ENCODE measurements at places on chromosomes 1 and 21.

- DNase-seq = no peak
Measured at GRCh38 chr21:14952916-14953315, 111.9 kb downstream of the NRIP1 start.

GRCh38 chr1:183807549-183808168, 2.7 kb downstream of the RGL1 start:
- DNase-seq = no peak

- DNase-seq = no peak
Measured at GRCh38 chr1:7022058-7022457, 236.8 kb downstream of the CAMTA1 start.

DNA sequence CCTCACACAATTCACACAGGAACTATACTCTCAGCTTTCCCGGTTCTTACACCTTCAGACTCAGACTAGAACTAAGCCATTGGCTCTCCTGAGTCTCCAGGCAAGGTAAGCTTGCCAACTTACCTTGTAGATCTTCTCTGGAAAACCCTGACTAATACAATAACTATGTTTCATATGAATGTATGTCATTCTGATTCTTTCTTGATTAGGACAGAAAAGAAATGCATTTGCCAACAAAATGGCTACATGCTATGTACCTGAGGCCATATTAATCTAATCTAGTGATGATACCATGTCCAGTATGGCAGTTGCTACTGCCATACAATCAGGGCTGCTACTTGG, 9.8 kb upstream of the ZSWIM5 start:
- no peak for DNase-seq

DNA sequence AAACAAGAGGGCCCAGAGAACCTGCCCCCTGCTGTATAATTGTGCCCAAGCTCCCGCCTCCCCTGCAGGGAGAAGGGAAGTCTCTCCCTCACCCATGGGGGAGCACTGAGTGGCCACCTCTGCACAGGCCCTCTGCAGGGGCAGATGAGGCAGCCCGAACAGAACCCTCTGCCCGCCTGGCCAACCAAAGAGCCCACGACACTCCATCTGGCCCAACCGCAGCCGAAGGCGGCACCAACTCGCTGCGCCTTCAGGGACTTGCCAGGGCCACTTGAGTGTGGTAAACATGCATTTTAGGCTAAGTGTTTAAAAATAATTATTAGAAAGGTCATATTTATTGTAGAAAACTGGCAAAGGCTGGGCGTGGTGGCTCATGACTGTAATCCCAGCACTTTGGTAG, 34.6 kb upstream of the CCSAP start:
- no peak for DNase-seq

- DNase-seq = no peak
Measured at GRCh38 chr1:18787825-18788385, 71.6 kb downstream of the TAS1R2 start.

- peak; percentile 22 for DNase-seq
Measured at GRCh38 chr1:180131510-180131909, 23.2 kb upstream of the QSOX1 start.

GRCh38 chr21:37365517-37366481, 774 bp upstream of the DYRK1A start:
- DNase-seq = peak; percentile 83

DNA sequence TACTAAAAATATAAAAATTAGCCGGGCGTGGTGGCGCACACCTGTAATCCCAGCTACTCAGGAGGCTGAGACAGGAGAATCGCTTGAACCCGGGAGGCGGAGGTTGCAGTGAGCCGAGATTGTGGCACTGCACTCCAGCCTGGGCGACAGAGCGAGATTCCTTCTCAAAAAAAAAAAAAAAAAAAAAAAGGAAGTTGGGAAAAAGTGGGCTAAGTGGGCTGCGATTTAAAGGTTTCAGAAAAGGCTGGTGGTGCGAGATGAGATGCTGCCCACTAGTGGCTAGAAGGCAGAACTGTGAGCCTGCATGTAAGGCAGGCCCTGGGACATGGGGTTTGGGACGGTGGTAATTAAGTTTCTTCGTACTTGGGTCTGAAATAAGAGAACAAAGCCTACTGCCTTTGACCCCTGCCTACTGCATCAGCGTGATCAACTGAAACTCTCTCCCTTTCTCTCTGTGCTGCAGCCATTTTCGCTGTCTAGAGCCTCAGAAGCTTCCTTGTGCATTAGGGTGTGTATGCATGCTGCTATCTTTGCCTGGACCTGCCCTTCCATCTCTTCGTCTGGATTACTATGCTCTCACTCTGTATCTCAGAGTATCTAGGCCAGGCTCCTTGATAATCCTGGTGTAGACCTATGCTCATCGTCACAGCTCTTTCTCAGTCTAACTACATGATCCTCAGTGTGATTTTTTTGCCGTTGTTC, 12.4 kb downstream of the FMOD start:
- no peak for DNase-seq

- DNase-seq = no peak
Measured at GRCh38 chr1:2108213-2108876, 58.1 kb downstream of the PRKCZ start.

DNA sequence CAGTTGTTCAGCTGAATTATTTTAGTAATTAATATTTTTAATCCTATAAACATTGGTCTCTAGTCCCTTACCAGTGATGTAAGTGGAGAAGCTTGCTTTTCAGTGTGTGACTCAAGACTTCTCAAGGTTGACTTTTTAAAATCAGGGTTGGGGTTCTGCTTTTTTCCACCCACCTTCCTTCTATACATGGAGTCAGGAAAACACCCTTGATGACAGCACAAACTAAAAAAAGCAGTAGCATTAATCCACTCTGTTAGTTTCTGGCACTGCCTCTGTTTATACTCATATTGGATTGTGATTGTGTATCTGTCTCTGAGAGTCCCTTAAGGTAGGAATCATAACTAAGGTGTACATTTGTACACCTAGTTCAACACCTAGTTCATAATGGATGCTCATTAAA, 8.3 kb upstream of the PLEKHO1 start:
- DNase-seq = no peak

GRCh38 chr1:205284420-205285144, 37.0 kb downstream of the NUAK2 start:
- peak; percentile 80 for DNase-seq

DNA sequence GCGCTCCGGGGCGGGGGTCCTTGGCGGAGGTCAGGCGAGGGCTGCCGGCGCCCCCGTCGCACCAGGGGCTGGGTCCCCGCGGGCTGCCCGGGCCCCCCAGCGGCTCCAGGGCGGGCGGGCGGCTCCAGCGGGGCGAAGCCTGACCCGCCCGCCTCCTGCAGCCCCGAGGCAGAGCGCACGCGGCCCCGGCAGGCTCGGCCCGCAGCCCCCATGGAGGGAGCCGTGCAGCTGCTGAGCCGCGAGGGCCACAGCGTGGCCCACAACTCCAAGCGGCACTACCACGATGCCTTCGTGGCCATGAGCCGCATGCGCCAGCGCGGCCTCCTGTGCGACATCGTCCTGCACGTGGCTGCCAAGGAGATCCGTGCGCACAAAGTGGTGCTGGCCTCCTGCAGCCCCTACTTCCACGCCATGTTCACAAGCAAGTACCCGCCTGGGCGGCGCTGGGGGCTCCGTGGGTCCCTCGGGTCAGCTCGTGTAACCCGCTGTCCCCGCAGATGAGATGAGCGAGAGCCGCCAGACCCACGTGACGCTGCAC, 817 bp downstream of the KLHL17 start:
- no peak for DNase-seq

DNA sequence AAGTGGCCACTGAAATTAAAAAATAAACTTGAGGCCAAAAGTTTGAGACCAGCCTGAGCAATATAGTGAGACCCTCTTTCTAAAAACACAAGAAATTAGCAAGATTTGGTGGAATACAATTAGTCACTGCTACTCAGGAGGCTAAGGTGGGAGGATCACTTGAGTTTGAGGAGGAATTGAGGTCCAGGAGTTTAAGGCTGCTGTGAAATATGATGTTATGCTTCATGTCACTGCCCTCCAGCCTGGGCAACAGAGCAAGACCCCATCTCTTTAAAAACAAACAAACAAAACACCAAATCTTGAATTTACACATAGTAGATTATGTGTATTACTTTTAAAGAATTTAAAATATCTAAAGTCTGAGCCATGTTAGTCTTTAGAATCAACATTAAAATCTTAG, 6.3 kb upstream of the FNBP1L start:
- DNase-seq = no peak

- DNase-seq = no peak
Measured at GRCh38 chr1:209029737-209030136, 553.8 kb upstream of the CAMK1G start.

DNA sequence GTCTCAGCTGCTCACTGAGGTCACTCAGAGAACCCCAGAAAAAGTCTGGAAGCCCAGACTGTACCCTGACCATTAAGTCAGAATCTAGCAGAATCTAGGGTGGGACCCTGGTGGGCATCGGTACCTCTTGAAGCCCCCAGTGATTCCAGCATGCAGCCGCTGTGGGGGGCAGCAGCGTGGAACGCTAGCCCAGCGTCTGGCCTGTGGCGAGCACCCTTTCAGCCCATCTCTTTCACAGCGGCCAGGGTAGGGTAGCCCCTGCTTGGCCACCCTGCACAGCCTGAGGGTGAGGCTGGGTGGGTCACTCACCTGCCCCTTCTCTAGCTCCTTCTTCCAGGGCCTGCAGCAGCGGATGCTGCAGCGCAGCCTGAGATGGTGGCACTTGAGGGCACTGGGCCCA, 16.3 kb downstream of the C1orf167 start:
- no peak for DNase-seq

- DNase-seq = no peak
Measured at GRCh38 chr1:29687601-29688244, 451.4 kb downstream of the PTPRU start.

DNA sequence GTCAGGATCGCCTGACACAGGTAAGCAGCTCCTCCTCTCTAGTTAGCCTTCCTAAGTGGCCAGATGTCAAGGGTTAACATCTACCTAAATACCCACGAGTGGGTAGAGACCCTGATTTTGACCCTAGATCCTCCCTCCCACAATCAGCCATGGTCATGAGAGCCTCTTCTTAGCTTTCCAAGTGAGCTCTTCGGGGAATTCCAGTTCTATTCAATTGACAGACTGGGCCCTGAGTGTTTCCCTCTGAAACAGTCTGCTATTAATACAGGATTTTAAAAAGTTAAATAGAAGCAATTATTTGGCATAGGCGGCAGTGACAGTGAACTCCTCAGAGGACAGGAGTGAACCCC, 28.1 kb downstream of the C2CD2 start:
- DNase-seq = no peak

GRCh38 chr1:104132382-104132973, 382.8 kb downstream of the AMY1C start:
- no peak for DNase-seq

- DNase-seq = no peak
Measured at GRCh38 chr1:52002038-52002917, 11.8 kb upstream of the RAB3B start.

DNA sequence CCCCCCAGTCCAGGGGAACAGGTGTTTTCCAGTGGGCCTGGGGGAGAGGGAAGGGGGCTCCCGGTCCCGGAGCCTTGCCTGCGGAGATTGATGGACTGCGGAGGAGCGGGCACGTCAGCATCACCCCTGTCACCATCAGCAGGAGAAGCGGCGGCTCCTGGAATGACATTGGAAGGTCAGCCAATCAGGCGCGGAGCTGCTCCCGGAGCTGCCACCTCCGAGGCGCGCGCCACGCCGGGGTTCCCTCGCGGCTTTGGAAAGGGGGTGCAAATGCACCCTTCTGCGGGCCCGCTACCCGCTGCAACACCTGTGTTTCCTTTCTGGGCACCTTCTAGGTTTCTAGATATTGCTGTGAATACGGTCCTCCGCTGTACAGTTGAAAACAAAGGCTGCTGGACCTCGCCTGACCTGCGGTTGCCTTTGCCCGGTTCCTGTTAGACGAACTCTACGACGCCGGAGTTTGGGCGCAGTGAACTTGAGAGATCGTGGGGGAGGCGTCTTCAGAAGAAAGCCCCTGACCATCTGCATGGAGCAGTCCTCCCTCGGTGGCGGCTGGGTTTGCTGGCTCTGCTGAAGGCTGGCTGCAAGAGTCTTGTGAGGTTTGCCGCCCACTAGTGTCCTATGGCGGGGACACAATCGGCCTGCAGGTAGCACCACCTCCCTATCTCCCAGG, 5.3 kb downstream of the DSCAM start:
- DNase-seq = peak; percentile 4

- no peak for DNase-seq
Measured at GRCh38 chr1:188466539-188466938, 1637.8 kb downstream of the PLA2G4A start.

DNA sequence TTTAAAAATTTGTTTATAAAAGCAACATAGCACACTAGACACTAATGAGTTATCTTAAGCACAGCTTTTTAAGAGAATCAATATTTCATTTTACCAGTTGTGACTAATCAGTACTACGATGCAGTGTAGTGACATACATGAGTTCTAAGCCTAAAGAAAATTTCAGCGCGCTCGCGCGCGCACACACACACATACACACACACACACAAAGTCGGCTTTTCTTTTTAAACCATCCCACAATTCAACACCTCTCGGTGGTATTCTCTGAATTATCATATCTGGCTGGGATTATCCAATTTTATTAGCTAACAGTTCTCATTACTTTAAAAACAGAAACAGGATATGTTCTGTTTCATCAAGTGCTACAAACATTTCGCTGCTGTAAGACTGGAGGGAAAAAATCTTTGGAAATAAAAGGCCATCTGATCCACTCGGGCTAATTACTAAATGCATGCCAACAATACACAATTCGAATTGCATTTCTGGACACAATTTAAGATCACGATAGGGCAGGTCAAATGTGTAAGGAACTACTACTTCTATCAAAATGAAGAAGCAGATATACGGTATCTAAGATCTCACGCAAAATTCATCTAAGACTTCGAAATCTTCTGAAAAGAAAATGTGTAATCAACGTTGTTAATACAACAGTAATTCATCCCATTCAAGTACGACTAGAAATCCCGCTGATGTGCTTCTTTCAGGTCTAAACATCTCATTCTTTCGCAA, 1.2 kb downstream of the TUT4 start:
- no peak for DNase-seq

DNA sequence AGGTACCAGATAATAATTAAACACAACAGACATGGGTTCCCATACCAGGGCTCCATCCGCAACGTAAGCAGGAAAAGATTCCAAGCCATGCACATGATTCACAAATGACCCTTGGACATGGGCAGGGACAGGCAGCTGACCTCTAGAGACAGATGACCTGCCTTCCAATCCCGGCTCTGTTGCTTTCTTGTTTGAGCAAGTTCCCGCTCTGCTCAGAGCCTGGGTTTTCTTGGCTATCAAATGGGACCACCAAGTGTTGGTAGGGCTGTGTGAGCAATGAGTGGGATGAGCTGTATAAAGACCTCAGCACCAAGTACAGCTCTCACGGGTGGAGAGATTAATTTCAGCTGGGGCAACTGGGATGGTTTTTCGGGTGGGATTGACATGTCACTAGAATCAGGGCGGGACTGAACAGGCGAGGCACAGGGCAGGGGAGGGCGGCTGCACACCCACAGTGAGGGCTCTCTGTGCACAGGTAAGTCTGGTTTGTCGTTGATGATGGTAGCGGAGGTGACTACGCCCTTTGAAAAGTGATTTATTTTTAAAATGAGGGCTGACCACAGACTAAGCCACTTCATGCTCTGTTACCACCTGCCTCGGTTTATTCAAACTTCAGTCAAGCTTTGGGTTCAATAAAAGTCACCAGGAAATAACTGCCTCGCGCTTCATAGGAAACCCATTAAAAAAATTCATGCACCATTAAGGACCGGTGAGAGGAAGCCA, 57.5 kb upstream of the IFFO2 start:
- DNase-seq = no peak

All from activated naive CD4-positive, alpha-beta T cell treated with anti-CD3 and anti-CD28 coated beads, Interleukin-2, amount 50 U/mL, for 72 hours (primary cell).